Type B pancreatic cell (in vitro differentiated cells): ENCODE measurements at places on chromosomes 3 and 15.

DNA sequence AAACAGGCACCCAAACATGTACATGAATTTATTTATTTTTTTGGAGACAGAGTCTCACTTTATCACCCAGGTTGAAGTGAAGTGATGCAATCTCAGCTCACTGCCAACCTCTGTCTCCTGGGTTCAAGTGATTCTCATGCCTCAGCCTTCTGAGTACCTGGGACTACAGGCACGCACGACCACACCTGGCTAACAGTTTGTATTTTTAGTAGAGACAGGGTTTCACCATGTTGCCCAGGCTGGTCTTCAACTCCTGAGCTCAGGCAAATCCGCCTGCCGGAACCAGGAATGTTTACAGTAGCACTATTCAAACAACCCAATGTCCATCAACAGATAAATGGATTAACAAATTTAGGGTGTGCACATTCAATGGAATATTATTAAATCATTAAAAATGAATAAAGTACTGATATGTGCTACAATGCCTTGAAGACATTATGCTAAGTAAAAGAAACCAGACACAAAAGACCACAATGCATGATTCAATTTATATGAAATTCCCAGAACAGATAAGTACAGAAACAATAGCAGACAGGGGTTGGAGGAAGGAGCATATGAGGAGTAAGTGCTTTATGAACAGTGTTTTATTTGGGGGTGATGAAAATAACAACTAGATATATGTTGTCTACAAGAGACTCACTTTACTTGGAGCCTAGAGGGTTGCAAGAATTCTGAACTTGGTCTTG, 1.3 kb downstream of the LEO1 start:
- peak overlapping the region; percentile 99 for H3K27ac ChIP-seq
- peaks cover 30% of the 10 kb centered on the region for H3K36me3 ChIP-seq

GRCh38 chr15:73956743-73957135, 30.5 kb downstream of the LOXL1 start:
- no peak for DNase-seq
- H3K27ac ChIP-seq: no peak overlapping the region
- H3K4me1 ChIP-seq: no peaks in the 10 kb centered on the region
- peaks cover 8% of the 10 kb centered on the region for H3K27me3 ChIP-seq

GRCh38 chr3:112514527-112515128, 15.4 kb upstream of the BTLA start:
- no peak for DNase-seq
- peaks cover 3% of the 10 kb centered on the region for H3K36me3 ChIP-seq
- H3K4me3 ChIP-seq: no peak overlapping the region

- no peaks in the 10 kb centered on the region for H3K4me1 ChIP-seq
- H3K36me3 ChIP-seq: no peaks in the 10 kb centered on the region
- H3K27ac ChIP-seq: no peak overlapping the region
These were observed 27.0 kb upstream of the RASGRF1 start for GRCh38 chr15:79117442-79118204.

DNA sequence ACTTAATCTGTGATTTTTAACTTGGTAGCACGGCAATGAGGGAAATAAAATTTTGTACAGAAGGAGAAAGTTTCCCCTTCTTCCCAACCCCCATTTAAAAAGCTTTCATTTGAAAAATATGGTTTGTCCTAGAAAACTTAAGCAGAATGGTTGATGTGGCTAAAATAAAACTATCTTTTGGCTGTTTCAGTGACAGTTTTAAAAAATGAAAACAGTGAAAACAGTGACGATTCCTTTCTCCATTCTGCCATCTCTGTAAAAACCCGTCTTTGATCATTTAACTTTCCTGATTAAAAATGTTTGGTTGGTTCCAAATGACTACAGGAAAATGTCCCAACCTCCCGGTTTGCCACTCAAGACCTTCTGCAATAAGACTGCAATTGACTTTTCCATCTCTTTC, 160.7 kb downstream of the EBLN2 start:
- H3K4me1 ChIP-seq: peaks cover 18% of the 10 kb centered on the region
- H3K27me3 ChIP-seq: peaks cover 3% of the 10 kb centered on the region
- no peak for DNase-seq
- no peaks in the 10 kb centered on the region for H3K36me3 ChIP-seq

- peaks cover 15% of the 10 kb centered on the region for H3K4me1 ChIP-seq
- H3K27ac ChIP-seq: no peak overlapping the region
- peaks cover 4% of the 10 kb centered on the region for H3K36me3 ChIP-seq
- no peak for DNase-seq
- no peaks in the 10 kb centered on the region for H3K27me3 ChIP-seq
These were observed 23.3 kb downstream of the POPDC2 start for GRCh38 chr3:119636891-119637611.

- DNase-seq: no peak
- H3K36me3 ChIP-seq: no peaks in the 10 kb centered on the region
- no peak overlapping the region for H3K27ac ChIP-seq
- no peaks in the 10 kb centered on the region for H3K27me3 ChIP-seq
- peaks cover 4% of the 10 kb centered on the region for H3K4me1 ChIP-seq
These were observed 468.5 kb downstream of the NLGN1 start for GRCh38 chr3:173865900-173866498.

GRCh38 chr3:104102386-104102785, 1264.3 kb upstream of the ALCAM start:
- H3K27me3 ChIP-seq: no peaks in the 10 kb centered on the region
- DNase-seq: no peak
- H3K4me1 ChIP-seq: no peaks in the 10 kb centered on the region
- H3K36me3 ChIP-seq: no peaks in the 10 kb centered on the region
- H3K4me3 ChIP-seq: no peak overlapping the region

GRCh38 chr3:56468184-56469106, at the start of gene ERC2:
TSS of gene ERC2 (minus strand) at chr3:56468467.
- peaks cover 35% of the 10 kb centered on the region for H3K27me3 ChIP-seq
- peaks cover 13% of the 10 kb centered on the region for H3K4me1 ChIP-seq
- H3K4me3 ChIP-seq: peak within 1 kb of the TSS; percentile 99
- H3K27ac ChIP-seq: peak within 1 kb of the TSS; percentile 73
- peak; percentile 76 for DNase-seq
- H3K36me3 ChIP-seq: no peaks in the 10 kb centered on the region

GRCh38 chr3:106372806-106373190, 504.0 kb upstream of the CBLB start:
- H3K27me3 ChIP-seq: no peaks in the 10 kb centered on the region
- no peak overlapping the region for H3K27ac ChIP-seq
- peaks cover 3% of the 10 kb centered on the region for H3K36me3 ChIP-seq
- H3K4me1 ChIP-seq: no peaks in the 10 kb centered on the region

- no peak overlapping the region for H3K27ac ChIP-seq
- H3K36me3 ChIP-seq: no peaks in the 10 kb centered on the region
- no peaks in the 10 kb centered on the region for H3K27me3 ChIP-seq
- DNase-seq: no peak
- peaks cover 4% of the 10 kb centered on the region for H3K4me1 ChIP-seq
These were observed 119.3 kb upstream of the CCNL1 start for GRCh38 chr3:157279237-157279636.

- peak overlapping the region; percentile 67 for H3K4me3 ChIP-seq
- peaks cover 10% of the 10 kb centered on the region for H3K36me3 ChIP-seq
- H3K27ac ChIP-seq: peak overlapping the region; percentile 68
These were observed 2.1 kb upstream of the CNBP start for GRCh38 chr3:129185783-129186182.

- no peak for DNase-seq
- H3K4me3 ChIP-seq: no peak overlapping the region
- no peak overlapping the region for H3K27ac ChIP-seq
- H3K36me3 ChIP-seq: no peaks in the 10 kb centered on the region
- no peaks in the 10 kb centered on the region for H3K4me1 ChIP-seq
- H3K27me3 ChIP-seq: no peaks in the 10 kb centered on the region
These were observed 613.1 kb downstream of the SI start for GRCh38 chr3:164465172-164465571.

- peak overlapping the region; percentile 98 for H3K4me3 ChIP-seq
- no peaks in the 10 kb centered on the region for H3K27me3 ChIP-seq
- H3K4me1 ChIP-seq: peaks cover 66% of the 10 kb centered on the region
- H3K27ac ChIP-seq: peak overlapping the region; percentile 8
These were observed 3.6 kb downstream of the VGLL4 start for GRCh38 chr3:11640009-11640673.

- H3K27me3 ChIP-seq: peaks cover 3% of the 10 kb centered on the region
- H3K4me3 ChIP-seq: peak overlapping the region; percentile 99
- H3K4me1 ChIP-seq: peaks cover 14% of the 10 kb centered on the region
- no peak for DNase-seq
These were observed 721 bp downstream of the ATR start for GRCh38 chr3:142577696-142578328.

DNA sequence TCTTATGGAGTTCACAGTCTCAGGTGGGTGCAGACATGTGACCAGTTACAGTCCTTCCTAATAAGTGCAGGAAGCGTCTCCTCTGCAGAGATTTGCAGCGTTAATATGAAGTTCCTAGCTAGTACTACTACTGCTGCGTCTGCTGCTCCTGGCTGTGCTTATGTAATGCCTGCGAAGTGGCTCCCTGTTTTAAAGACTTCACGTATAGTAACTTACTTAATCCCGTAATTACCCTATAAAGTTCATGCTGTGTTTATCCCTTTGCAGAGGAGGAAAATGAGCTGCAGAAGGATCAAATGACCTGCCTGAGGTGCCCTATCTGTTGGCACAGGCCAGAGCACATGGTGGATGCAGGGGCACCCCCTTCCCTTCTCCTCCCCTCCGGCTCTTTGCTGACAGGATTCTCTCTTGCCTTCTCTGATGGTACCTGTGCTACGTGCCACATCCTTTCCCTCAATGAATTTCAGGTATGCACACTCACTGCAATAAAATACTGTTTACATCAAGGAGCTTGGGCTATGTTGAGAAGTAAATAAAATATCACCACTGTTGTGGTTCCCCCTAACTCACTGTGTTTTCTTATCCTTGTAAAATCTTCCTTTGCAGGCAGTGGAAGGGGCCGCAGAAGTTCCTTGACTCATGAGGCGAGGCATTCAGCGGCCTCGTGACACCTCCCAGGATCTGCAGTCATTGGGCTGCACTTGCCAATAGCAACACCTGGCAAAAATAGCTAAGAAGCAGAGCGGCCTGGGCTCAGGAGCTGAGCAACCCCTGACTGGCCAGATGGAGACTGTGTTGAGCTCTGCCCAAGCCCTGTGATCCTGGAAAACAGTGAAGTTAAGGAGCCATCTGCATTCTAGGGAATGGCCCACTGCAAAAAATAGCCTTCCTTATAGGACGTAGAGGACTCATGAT, 188.9 kb upstream of the ATP10A start:
- peak overlapping the region; percentile 49 for H3K27ac ChIP-seq
- no peak overlapping the region for H3K4me3 ChIP-seq
- peaks cover 32% of the 10 kb centered on the region for H3K27me3 ChIP-seq
- no peaks in the 10 kb centered on the region for H3K36me3 ChIP-seq
- no peak for DNase-seq

DNA sequence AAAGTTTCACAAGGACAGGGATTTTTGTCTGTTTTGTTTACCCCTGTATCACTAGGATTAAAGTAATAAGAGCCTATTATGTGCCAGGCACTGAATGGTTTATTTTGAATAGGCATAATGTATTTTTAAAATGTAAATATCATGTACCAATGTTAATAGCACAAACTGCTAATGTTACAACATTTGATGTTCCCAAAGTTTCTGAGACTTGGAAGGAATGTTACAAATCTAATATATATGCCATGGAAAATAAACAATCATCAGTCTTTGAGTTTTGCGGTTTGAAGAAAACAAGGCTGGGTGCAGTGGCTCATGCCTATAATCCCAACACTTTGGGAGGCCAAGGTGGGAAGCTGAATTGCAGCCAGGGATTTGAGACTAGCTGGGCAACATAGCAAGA, 159.4 kb downstream of the CDIN1 start:
- no peak overlapping the region for H3K4me3 ChIP-seq
- H3K36me3 ChIP-seq: peaks cover 20% of the 10 kb centered on the region
- no peaks in the 10 kb centered on the region for H3K27me3 ChIP-seq
- DNase-seq: no peak
- H3K4me1 ChIP-seq: no peaks in the 10 kb centered on the region

GRCh38 chr15:58381697-58382096, 50.1 kb upstream of the LIPC start:
- no peaks in the 10 kb centered on the region for H3K27me3 ChIP-seq
- H3K4me3 ChIP-seq: no peak overlapping the region
- DNase-seq: no peak
